Osteoblast (primary cell): ENCODE measurements at places on chromosomes 4 and X. TPM values are rescaled to one million over a fixed set of nuclear protein-coding genes. Genes with fewer than 3 reads are reported as not detected.

Gene RHOH
- under 0.01 TPM in 1 of 2 replicates, not detected in the other for total RNA-seq

Gene MAGEA10
- not detected in 2 replicates for total RNA-seq

Gene GABRB1
- not detected in 2 replicates for total RNA-seq

Gene DRD5
- not detected in 2 replicates for total RNA-seq

Gene PAQR3
- 13.8 and 16.6 TPM in 2 replicates for total RNA-seq

Gene PABPC1L2A
- not detected in 2 replicates for total RNA-seq

Gene GPR50
- not detected in 2 replicates for total RNA-seq

Gene TMEM156
- total RNA-seq: under 0.01 TPM in 1 of 2 replicates, not detected in the other

Gene IBSP
- 14.4 and 15.6 TPM in 2 replicates for total RNA-seq

Gene FAM156A
- 11.8 and 16.6 TPM in 2 replicates for total RNA-seq

Gene PDLIM3
- total RNA-seq: 1.8 and 2.2 TPM in 2 replicates

Gene ETDB
- total RNA-seq: not detected in 2 replicates

Gene SLC35A2
- 15.3 and 15.6 TPM in 2 replicates for total RNA-seq

Gene MAGEA4
- not detected in 2 replicates for total RNA-seq

Gene IQSEC2
- 10.1 and 14.7 TPM in 2 replicates for total RNA-seq

Gene OTOP1
- not detected in 2 replicates for total RNA-seq

Gene SLITRK4
- 0.29 and 0.36 TPM in 2 replicates for total RNA-seq

Gene CD38
- under 0.01 TPM in 2 replicates for total RNA-seq

Gene GC
- not detected in 2 replicates for total RNA-seq

Gene RBM46
- total RNA-seq: not detected in 2 replicates

Gene GATA1
- not detected in 2 replicates for total RNA-seq

Gene PAK3
- total RNA-seq: 1.4 and 2.4 TPM in 2 replicates

Gene WAS
- 0.36 TPM in 1 of 2 replicates, not detected in the other for total RNA-seq

Gene TAF7L
- total RNA-seq: 0.29 and 0.36 TPM in 2 replicates

Gene ANOS1
- 1.1 and 1.5 TPM in 2 replicates for total RNA-seq

Gene BMP3
- not detected in 2 replicates for total RNA-seq

Gene CRMP1
- total RNA-seq: under 0.01 TPM in 2 replicates

Gene GAGE12E
- not detected in 2 replicates for total RNA-seq

Gene EFHC2
- 2.9 and 3.6 TPM in 2 replicates for total RNA-seq

Gene REPS2
- total RNA-seq: 0.59 and 0.72 TPM in 2 replicates

Gene TLL1
- total RNA-seq: 0.29 and 0.36 TPM in 2 replicates

Gene RASSF6
- total RNA-seq: not detected in 2 replicates

Gene ENAM
- total RNA-seq: not detected in 2 replicates

Gene GAGE12H
- not detected in 2 replicates for total RNA-seq

Gene F11
- not detected in 2 replicates for total RNA-seq

Gene AFM
- not detected in 2 replicates for total RNA-seq

Gene JCHAIN
- total RNA-seq: 2.2 and 2.9 TPM in 2 replicates

Gene WWC2
- total RNA-seq: 33.3 and 35.1 TPM in 2 replicates

Gene MAGEC2
- not detected in 2 replicates for total RNA-seq

Gene AFF2
- 10.0 and 10.9 TPM in 2 replicates for total RNA-seq

Gene MORC4
- 39.8 and 47.1 TPM in 2 replicates for total RNA-seq

Gene PRR32
- total RNA-seq: not detected in 2 replicates

Gene PNMA6A
- total RNA-seq: 1.1 and 1.2 TPM in 2 replicates

Gene HSD17B10
- 41.5 and 48.5 TPM in 2 replicates for total RNA-seq
